ENCODE measurements at places on chromosomes 16 and 17.

- DNase-seq: no peak
These were observed 2.8 kb upstream of the FUS start for GRCh38 chr16:31177136-31177535.

DNA sequence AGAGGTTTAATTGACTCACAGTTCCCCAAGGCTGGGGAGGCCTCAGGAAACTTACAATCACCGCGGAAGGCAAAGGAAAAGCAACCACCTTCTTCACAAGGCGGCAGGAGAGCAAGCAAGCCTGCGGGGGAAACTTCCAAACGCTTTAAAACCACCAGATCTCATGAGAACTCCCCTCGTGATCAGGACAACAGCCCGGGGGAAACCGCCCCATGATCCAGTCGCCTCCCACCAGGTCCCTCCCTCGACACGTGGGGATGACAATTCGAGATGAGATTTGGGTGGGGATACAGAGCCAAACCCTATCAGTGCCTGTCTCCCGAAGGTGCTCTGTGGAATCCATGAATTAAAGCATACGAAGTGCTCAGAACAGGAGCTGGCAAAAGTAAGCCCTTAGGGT lies 43.9 kb upstream of the ABR start:
- no peak for DNase-seq

- no peak for DNase-seq
These were observed 505.4 kb upstream of the RBFOX1 start for GRCh38 chr16:6827267-6827666.

GRCh38 chr17:45873728-45874127 lies 20.6 kb upstream of the MAPT start:
- no peak for DNase-seq

GRCh38 chr17:148757-149156 lies 11.4 kb downstream of the SCGB1C2 start:
- peak; percentile 10 for DNase-seq

- no peak for DNase-seq
These were observed 5.5 kb downstream of the TANGO6 start for GRCh38 chr16:68848786-68849185.

DNA sequence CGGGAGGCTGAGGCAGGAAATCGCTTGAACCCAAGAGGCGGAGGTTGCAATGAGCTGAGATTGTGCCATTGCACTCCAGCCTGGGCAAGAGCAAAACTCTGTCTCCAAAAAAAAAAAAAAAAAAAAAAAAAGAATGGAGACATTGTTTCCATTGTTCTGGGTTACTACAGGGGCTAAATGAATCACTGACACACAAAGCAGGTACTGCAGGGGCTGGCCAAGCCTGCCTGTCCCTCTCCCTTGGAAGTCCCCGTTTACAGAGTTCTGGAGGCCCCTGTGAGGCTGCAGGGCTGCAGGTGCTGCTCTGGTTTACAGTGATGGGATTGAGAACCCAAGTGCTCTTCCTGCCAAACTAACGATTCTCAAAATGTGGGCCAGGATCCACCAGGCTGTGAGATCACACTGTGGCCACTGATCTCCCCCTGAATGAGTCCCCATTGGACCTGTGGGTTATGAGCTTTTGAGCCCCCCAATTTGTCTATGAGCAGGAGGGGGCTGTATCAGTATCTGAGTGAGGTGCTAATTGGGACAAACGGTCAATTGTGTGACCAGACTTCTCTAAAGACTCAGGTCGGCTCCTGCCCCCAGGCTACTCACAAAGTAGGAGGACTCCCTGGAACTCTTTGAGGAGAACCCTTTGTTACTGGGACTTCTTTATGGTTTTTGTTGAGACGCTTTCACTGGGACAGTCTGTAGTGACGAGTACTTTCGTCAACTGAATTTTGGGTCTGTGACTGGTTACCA lies 39.0 kb downstream of the DNAH17 start:
- no peak for DNase-seq

GRCh38 chr17:35404360-35404759 lies 27.9 kb downstream of the SLFN12 start:
- DNase-seq: no peak

- no peak for DNase-seq
These were observed 78.3 kb downstream of the GAS7 start for GRCh38 chr17:10120109-10120485.

DNA sequence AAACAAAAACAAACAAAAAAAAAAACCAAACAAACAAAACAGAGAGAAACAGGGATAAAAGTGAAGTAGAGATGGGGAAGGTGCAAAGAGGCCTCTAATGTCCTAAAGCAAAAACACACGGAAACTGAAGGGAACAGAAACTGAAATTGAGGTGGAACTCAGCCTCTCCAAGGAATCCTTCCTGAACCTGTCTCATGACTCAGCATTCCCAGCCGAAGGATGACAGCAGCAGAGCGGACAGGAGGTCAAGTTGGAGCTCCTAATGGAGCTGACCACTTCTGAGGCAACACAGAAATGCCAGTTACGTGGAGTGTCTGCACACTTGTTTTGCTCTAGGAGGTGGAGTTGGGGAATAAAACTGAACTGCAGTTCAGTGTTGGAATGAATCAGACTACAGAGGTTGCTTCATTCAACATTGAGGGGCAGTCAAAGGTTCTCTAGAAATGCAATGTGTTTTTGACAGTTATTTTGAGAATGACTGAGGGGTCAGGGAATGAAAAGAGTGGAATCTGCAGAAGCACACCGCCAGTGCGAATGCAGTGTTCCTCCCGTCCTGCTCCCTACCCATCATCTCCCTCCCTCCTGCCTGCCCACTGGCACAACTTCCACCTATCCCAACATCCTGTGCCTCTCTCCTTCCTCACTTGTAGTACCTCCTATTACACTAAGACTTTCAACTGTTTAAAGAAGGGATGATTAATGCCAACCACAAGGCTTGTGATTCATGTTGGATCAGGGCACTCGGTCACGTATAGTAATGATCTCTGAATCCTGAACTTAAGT lies 6.3 kb downstream of the UBE2O start:
- DNase-seq: no peak

- no peak for DNase-seq
These were observed 51.0 kb downstream of the CMIP start for GRCh38 chr16:81495321-81496234.

GRCh38 chr17:70563281-70563820 lies 394.0 kb downstream of the KCNJ2 start:
- DNase-seq: peak; percentile 23

DNA sequence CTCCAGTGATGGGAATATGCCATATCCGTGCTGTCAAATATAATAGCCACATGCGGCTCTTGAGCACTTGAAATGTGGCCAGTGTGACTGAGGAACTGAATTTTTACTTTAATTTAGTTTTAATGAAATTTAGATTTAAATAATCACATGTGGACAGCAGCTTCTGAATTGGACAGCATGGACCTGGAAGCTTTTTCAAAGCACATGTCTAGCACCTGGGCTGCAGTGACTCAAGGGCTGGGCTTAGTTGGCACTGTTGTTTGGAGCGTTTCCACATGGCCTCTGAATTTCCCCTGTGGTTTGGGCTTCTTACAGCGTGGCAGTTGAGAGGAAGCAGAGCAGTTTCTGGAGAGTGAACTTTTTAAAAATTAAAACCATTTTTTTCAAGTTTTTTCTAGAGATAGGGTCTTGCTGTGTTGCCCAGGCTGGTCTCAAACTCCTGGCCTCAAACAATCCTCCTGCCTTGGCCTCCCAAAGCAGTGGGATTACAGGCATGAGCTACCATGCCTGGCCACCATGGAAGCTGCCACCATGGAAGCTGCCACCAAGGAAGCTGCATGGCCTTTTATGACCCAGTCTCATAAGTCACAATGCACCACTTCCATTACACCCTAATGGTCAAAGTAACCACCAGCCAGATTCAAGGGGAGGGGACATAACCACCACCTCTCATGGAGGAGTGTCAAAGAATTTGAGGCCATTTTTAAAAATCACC lies 6.7 kb upstream of the TOB1 start:
- DNase-seq: no peak

DNA sequence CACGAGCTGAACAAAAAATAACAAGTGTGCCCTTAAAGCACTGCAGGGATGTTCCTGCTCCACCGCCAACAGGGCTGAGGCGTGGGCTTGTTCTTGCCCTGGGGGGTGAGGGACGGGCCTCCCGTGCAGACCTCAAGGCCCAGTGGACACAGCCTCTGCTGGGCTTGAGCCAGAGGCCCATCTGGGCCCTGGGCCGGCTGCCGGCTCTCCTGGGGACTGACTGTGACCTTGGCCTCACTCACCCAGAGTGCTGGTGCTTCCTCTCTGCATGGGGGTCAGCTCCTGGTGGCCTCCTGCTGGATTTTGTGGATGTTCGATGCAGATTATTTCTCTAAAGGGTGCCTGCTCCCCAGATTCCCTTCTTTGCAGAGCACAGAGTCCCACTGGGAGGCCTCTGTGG lies 54.2 kb upstream of the CDR2 start:
- no peak for DNase-seq

- DNase-seq: no peak
These were observed 199.3 kb upstream of the TBX2 start for GRCh38 chr17:61200339-61200715.

DNA sequence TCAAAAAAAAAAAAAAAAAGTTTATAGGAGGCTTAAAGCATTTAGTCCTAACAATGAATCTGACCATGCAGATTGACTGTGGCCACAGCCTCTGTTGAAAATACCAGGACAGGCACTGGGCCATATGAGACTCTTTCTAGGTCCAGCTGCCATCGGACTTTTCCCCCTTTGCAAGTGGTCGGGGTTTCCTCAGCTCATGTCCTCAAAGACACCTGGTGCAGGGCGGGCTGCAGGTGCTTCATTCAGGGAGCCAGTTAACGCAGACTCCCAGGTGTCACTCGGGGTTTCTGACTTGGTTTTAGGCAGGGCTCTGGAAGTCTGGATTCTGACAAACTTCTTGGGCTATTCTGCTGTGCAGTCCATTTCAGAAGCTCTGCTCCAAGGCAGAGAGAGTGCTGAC lies 20.9 kb downstream of the ELAC2 start:
- DNase-seq: no peak

DNA sequence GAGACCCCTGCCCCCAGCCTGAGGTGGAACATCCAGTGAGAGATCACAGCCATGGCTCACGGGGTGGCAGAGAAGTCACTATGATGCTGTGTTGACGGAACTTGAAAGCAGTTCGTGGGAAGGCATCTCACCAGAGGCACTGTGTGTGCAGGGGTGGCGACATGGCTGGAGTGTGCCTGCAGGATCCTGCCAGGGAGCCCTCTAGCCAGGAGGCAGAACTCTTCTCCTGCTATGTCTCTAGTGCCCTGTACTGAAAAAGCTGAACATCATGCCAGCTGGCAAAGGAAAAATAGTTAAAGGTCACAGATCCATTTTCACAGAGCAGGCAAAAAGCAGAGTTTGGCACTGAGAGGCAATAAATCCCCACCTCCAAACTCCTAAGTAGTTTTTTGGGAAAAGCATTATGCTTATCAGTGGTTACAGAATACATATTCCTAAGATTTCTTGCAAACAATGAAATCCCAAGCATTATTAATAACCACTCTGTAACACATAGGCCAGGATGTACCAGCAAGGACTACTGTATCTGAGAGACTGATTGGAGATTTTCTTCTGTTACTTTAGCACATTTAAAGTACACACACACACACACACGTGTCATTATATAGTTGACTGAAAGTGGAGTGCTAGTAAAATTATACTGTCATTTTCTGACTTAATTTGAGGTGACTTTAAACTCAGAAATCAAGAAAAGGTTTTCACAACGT lies 36.8 kb downstream of the TNRC6C start:
- peak; percentile 44 for DNase-seq

- no peak for DNase-seq
These were observed 226.8 kb downstream of the ENGASE start for GRCh38 chr17:79301469-79301868.

DNA sequence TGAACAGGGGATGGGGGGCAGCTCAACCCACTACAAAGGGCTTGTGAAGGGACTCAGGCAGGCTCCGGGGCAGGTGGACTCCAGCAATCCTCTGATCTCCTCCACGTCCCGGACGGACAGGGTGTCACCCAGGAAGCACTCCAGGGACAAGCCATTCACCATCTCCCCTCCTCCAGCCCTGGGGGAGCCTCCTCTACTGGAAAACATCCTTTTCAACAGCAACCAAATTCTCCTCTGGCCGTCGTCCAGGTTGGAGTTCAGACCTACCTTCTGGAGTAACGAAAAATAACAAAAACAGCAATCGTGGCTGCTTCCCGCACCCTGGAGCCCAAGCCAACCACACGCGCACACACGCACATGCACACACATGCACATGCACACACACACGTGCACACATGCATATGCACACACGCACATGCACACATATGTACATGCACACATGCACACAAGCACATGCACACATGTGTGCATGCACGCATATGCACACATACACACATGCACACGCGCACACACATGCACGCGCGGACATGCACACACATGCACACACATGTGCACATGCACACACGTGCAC lies 8.9 kb upstream of the RBFOX3 start:
- DNase-seq: peak; percentile 7

DNA sequence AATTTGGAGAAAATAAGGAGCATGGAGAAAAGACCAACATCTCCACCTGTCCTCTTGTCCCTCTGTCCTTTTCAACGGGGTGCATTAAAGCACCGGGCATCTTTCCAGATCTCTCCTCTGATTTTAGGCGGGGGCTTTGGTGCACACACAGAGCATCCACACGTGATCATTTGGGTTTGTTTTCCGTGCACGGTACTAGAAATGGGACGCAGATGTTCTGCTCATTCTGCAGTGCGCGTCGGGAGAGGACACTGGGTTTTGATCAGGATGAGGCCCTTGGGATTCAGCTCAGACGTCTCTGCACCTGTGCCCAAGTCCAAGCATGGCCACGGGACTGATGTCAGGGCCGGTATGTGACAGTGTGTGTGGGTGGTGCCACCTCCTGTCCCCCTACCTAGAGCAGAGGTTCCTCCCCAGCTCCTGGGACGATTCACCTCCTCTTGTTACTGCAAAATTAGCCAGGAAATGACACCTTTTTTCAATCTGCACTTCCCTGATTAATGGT lies 31.9 kb downstream of the PDIA2 start:
- DNase-seq: no peak

DNA sequence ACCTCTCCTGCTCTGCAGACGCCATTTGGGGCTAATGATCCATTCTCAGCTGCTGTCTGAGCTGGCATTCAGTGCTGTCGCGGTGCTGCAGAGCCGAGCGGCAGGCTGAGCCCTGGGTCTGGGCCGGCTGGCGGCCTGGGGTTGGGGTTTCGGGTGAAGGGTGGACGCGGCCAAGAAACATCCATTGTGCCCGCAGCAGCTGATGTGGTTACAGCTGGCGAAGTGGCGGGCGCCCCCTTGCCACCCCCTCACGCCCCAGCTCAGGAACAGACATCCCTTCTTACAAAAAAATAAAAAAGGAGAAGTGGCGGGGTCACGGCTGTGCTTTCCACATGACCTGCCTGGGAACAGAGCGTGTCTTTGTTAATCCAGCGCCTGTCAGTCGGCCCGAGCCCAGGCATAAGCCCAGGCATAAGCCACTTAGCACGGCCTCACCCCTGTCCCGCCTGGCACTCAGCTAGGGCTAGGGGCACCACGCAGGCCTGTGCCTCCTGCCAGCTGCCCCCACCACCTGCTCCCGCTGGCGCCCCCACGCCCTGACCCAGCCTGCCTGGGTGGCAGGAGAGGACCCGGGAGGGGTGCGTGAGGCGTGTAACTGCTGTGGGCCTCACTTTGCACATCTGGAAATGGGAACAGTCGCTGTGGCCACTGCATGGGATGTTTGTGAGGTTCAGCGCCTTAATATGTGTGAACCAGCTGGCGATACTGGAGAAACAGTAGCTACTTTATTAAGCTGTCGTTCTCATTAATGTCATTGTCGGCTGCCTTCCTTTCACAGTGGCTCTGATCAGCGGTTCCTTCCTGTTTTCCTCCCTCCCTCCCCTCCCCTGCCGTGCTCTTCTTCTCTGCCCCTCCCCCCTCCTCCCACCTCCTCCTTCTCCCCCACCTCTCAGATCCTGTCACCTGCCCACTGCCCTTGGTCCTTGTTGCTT lies 197.7 kb upstream of the CIBAR2 start:
- DNase-seq: no peak

GRCh38 chr16:88744577-88745521 lies 38.5 kb downstream of the CTU2 start:
- no peak for DNase-seq

All from heart left ventricle (tissue), 16 donors.